Aorta (tissue), 5 donors: ENCODE measurements at places on chromosomes 13 and 19. TPM values are rescaled to one million over a fixed set of nuclear protein-coding genes. Genes with fewer than 3 reads are reported as not detected.

C2CD4C gene
- 1.1 TPM for total RNA-seq

ACP7 gene
- total RNA-seq, result not detected

VSIG10L gene
- total RNA-seq, result 2.0 TPM

- no peak for DNase-seq
Measured at GRCh38 chr19:27741236-27741635, 1471.7 kb downstream of the UQCRFS1 start.

- DNase-seq, result no peak
Measured at GRCh38 chr13:99065235-99066015, 87.6 kb upstream of the DOCK9 start.

DNA sequence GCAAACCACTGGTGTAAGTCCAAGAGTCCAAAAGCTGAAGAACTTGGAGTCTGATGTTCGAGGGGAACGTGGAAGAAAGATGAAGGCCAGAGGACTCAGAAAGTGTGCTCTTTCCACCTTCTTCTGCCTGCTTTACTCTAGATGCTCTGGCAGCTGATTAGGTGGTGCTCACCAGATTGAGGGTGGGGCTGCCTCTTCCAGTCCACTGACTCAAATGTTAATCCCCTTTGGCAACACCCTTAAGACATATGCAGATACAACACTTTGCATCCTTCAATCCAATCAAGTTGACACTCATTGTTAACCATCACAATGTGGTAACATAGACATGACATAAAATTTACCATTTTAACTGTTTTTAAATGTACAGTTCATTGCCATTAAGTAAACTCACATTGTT lies 249.5 kb downstream of the COG6 start:
- no peak for DNase-seq
